ENCODE measurements at places on chromosomes 2 and 18.

GRCh38 chr2:175743011-175743410 lies 259.1 kb downstream of the LNPK start:
- no peak for DNase-seq

DNA sequence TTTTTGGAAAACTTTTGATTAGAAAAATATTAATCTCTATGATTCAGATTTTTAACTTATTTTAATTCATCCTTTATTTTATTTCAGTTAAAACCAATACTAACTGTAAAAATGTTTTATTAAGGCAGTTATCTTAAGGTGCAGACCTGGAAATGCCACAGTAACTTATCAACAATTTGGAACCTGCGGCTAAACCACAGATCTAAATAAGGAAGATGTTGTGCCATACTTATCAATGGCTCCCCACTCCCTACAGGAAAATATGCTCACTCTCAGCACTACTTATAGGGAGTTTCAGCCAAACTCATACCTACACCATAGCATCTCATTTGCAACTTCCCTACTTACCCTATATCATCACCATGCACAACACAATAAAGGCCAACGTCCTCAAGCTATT lies 226.9 kb upstream of the KYNU start:
- DNase-seq = no peak

DNA sequence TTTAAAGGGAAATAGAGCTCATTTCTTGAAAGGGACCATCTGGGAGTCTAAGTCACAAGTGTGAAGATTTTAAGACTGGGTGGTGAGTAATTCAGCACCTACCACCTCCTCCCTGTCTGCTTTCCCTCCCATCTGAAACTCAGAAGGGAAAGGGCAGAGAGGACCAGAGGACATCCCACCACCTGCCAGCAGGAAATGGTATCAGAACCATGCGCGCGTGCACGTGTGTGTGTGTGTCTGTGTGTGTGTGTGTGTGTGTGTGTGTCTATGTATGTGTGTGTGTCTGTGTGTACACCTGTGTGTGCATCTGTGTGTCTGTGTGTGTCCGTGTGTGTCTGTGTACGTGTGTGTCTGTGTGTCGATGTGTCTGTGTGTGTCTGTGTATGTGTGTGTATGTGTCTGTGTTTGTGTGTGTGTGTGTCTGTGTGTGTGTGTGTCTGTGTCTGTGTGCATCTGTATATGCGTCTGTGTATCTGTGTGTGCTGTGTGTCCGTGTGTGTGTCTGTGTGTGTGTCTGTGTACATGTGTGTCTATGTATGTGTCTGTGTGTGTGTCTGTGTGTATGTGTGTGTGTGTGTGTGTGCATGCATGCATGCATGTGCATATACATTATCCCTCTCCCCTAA lies 76.8 kb downstream of the ZFP36L2 start:
- peak; percentile 7 for DNase-seq

- DNase-seq = peak; percentile 27
Measured at GRCh38 chr2:235191978-235192377, 240.2 kb downstream of the SH3BP4 start.

- no peak for DNase-seq
Measured at GRCh38 chr2:217820091-217820819, 182.5 kb downstream of the TNS1 start.

Measured in right cardiac atrium (tissue), 5 donors.